ENCODE measurements at places on chromosomes 6 and 20.

- peak; percentile 58 for DNase-seq
These were observed 28.3 kb downstream of the RIN2 start for GRCh38 chr20:19786311-19786710.

DNA sequence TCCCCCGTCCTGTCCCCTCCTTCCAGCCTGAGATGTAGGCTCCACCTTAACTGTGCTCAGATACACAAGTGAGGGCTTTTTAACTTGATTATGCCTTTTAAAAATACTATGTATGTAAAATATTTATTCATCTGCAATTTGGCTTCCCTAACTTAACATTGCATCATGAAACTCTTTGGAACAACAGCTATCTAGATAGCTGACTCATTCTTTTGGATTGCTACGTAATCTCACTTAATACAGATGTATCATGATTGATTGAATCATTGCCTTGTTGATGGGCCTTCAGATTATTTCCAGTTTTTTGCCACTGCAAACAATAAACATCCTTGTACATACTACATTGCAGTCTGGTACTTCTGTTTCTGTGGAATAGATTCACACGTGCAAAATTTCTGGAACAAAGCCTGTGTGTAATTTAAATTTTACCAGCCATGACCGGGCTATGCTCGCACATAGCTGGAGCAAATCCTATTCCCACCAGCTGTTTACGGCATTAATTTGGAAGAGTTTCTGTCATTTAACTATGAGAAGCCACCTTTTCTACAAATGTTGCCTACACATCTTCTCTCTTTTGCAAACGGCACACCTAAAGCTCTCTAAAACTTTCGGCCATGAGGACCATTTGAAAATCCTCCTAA, 6.5 kb downstream of the PRND start:
- DNase-seq, result no peak

GRCh38 chr20:55760586-55760985, 244.7 kb downstream of the CBLN4 start:
- DNase-seq, result no peak

- peak; percentile 85 for DNase-seq
These were observed at the start of gene CCN2 for GRCh38 chr6:131950767-131951575. TSS of gene CCN2 (minus strand) at chr6:131951372. CDS start at chr6:131951172, 200 bp downstream.

- DNase-seq, result no peak
These were observed at the start of gene CRISP2 for GRCh38 chr6:49713346-49713745. TSS of gene CRISP2 (minus strand) at chr6:49713543. CDS start at chr6:49709196, 4,347 bp downstream.

DNA sequence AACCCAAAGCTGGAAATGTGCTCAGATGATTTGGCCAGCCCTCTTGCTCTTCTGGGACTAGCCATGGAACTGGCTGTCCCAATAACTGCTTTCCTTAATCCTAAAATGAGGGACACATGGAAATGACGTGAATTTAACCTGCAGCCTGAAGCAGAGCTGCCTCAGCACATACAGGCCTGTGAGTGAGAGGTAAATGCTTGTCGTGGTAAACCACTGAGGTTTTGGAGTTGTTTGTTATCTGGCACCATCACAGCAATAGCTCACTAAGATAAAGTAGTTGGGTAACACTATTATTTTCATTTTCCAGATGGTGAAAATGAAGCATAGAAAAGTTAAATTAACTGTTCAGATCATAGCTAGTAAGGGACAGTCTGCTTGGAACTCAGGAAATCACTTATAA, 333.4 kb upstream of the CHD6 start:
- no peak for DNase-seq

- peak; percentile 45 for DNase-seq
These were observed 49.7 kb upstream of the BHLHE23 start for GRCh38 chr20:63056236-63057170.

DNA sequence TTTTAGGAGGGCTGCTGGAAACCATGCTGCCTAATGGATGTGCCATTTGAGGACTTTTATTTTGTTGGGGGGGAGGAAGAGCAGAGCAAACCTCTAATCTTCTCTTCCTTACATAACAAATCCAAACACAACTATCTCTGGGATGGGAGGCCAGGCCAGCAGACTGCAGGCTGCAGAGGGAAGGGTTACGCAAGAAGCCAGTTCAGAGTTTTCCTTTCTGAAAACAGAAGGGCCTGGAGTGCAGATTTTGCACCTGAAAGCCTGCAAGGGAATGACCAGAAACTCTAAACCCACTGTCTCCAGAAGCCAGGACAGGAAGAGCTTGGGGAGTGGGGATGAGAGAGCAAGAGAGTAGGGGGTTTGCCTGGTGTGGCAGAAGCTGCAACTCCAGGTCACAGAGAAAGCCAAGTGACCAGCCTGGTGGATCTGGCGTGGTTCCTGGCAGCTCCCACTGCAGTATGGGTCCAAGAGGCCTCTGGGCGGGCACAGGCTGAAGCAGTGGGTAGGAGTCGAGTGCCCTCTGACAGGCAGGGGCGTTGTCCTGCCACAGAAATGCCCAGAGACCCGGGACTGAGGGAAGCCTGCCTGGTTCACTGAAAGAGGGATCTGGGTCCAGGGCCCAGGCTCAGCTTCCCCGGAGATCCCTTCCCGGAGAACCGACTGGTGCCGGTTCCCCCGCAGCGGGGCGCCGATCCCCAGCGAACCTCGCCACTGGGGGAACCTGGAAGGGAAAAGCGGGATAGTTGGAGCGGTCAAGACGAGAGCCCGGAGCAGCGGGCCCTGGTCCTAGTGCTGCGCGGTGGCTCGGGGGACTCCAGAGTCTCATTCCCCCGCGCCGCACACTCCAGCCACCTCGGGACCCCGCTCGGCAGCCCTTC, 6.7 kb downstream of the MAFB start:
- DNase-seq, result peak; percentile 67

- DNase-seq, result no peak
These were observed 35.3 kb downstream of the ELOVL2 start for GRCh38 chr6:11008821-11009220.

- no peak for DNase-seq
These were observed 19.2 kb downstream of the PDE7B start for GRCh38 chr6:135870722-135871121.

DNA sequence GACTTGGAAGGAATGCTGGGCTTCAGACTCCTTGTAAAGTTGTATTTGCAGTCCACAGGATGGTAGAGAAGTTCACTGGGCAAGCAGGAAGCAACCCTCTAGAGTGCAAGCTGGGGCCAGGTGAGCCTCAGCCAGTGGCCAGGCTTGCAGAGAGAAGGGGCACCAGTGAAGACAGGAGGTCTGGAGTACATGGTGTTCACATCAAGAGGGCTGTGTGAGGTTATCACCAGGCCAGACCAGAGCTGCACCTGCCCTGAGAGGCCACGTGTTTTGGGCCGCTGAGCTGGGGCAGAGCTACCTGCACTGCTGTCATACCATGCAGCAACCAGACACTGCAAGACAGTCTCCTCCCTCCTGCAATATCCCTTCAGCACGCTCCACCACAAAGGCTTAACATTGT, 79.0 kb downstream of the SH3BGRL2 start:
- DNase-seq, result no peak

DNA sequence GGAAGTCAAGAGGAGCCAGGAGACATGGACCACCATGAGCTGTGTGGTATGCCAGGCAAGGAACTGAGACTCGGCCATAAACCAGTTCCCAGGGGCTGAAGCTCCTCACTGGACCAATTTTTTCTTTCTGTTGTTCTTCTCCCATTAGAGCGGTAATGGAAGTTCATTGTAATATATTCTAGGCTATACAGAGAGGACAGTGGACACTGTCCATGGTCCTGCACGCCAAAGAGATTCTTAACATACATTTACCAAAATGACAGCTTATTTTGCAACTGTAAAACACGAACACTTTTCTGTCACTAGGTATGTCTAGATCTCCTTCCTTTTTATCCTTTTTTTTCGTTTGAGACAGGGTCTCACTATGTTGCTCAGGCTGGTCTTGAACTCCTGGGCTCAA, 13.1 kb upstream of the DSN1 start:
- DNase-seq, result no peak

DNA sequence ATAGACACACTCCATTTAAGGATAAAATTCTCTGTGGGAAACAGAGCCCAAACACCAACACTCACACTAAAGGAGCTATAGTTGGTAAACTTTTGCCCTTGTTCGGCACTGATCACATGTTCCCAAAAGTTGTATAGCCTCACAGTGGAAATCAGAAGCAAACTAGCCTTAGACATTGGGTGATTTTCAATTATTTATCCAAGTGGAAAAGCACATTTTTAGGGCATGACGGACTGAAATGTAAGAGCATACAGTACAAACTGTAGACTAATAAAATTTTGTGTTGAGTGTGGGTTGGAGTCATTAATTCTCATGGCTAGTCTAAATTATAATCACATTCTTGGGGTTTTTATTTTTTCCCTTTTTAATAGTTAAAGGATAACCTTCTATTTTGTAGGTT, 202.4 kb downstream of the MOXD1 start:
- no peak for DNase-seq

GRCh38 chr6:81889377-81890053, 137.0 kb upstream of the TENT5A start:
- DNase-seq, result no peak

- DNase-seq, result no peak
These were observed 244.3 kb upstream of the CHD6 start for GRCh38 chr20:41862476-41862875.

GRCh38 chr20:48294196-48294595, 508.9 kb upstream of the SULF2 start:
- DNase-seq, result no peak

DNA sequence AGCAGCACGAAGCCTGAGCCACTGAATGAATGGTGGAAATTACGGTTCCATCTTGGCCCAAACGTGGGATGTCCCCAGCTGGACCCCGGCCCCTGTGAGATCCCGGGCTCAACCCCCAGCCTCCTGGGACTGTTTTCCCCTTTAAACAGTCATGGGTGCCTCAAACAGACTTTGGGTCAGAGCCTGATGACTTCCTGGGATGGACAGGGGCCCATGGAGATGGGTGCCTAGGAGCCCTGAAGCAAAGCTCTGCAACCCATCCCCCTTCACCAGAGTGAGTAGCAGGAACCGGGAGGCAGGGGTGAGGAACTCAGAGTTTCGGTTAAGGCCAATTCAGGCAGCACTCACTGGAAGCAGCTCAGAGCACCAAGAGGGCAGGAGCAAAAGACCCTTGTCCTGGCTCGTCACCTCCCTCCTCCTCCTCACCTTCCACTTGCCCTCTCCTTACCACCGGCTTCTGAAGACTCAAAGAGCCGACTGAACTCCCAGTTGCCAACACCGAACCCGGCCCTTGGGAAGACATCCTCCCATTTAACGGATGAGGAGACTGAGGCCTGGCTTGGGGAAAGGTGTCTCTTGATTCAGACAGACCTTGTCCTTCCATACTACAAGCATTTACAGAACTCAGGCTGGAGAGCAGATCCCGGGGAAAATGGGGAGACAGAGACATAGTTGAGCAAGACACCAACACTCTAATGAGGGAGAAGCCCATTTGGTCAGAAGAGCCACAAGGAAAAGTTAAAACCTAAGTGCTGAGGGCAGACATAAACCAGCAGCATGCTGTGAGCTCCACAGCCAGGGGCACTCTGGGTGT, 14.9 kb upstream of the TLDC2 start:
- no peak for DNase-seq

GRCh38 chr6:33677143-33677660, 34.3 kb downstream of the UQCC2 start:
- DNase-seq, result no peak

DNA sequence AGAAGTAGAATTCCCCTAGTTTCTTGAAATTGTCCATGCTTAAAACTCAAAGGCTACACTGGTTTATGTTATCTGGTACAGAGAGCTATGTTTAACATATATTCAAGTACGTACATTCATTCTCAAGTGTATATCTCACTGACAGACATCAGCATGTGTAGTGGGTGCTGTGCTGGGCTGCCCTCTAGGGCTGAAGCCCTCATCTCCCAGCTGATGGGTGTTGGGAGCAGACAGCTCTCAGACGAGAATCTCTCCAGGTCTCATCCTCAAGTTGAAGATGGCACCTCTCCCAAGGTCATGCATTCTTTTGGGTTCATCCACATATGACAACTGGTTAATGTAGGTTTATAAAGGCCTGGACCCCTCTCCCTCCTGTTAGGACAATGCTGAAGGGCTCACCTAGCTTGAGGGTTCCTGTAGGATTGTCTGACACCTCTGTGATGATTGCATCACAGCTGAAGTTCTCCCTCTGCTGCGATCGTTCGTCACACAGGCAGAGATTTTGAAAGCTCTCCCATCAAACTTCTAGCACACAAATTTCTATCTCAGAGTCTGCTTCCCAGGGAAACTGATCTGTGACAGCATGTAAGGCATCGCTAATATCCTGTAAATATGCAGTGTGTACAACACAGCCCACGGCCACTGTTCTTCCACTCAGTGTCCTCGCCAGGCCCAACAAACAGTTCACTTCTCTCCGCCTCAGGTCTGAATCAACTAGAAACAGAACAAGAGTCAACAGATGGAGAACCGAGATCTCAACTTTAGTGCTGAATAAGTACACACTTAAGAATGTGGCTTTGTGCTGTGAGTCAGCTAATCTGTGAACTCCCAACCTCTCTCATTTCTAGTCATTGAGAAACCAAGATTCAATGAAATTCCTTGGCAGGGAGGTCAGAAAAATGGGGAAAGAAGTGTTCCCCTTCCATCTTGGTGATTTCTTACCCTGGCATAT, 43.2 kb downstream of the PREP start:
- no peak for DNase-seq

GRCh38 chr6:2033544-2033943, 211.9 kb downstream of the GMDS start:
- DNase-seq, result no peak

GRCh38 chr6:157778719-157779118, 44.3 kb upstream of the SNX9 start:
- DNase-seq, result no peak

DNA sequence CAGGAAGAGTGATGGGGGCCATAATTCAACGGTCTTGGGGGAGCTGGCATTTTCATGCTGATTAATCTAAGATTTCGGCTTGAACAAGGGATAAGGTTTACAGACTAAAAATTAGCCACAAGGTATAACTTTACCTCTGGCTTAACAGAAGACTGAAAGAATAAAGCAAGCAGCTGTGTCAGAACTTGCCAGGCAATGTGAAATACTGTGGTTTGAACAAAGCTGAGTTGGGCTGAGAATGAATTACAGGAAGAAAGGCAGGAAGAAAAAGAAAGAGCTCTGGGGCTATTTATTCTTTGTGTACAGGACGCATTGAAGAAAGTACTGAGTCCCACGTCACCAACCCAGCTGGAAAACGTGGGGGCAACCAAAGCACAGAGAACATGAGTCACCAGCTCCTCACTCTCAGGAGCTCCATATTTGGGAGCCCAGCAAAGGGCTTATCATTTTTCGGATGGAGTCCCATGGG, 121.5 kb upstream of the NEDD9 start:
- DNase-seq, result peak; percentile 41

Data from left ventricle myocardium superior (tissue), 1 donor.